ENCODE measurements at places on chromosomes 3 and 15. TPM values are rescaled to one million over a fixed set of nuclear protein-coding genes. Genes with fewer than 3 reads are reported as not detected.

The HES1 gene
- total RNA-seq, result 37.8 TPM

The ARGFX gene
- total RNA-seq, result not detected

The TERB2 gene
- total RNA-seq, result not detected

The PCLAF gene
- 8.6 TPM for total RNA-seq

The FAM3D gene
- total RNA-seq, result not detected

The SHC4 gene
- total RNA-seq, result 0.49 TPM

The RLBP1 gene
- not detected for total RNA-seq

The POPDC2 gene
- total RNA-seq, result 0.93 TPM

The SUSD5 gene
- 3.8 TPM for total RNA-seq

The SPTBN5 gene
- total RNA-seq, result 1.1 TPM

The RCCD1 gene
- 21.5 TPM for total RNA-seq

The CAPN3 gene
- 7.5 TPM for total RNA-seq

The TM4SF4 gene
- total RNA-seq, result not detected

The DTX3L gene
- 19.0 TPM for total RNA-seq

The LRRN1 gene
- 1.2 TPM for total RNA-seq

The SH3GL3 gene
- 0.19 TPM for total RNA-seq

The COPG1 gene
- 225 TPM for total RNA-seq

The PLCB2 gene
- total RNA-seq, result 0.15 TPM

The ASB14 gene
- not detected for total RNA-seq

The ST8SIA2 gene
- total RNA-seq, result not detected

The PRICKLE2 gene
- 9.6 TPM for total RNA-seq

The PDHB gene
- 52.2 TPM for total RNA-seq

The INKA1 gene
- total RNA-seq, result 4.8 TPM

The MAP1A gene
- total RNA-seq, result 0.09 TPM

Measured in MCF 10A (cell line).